Umbilical cord (tissue), 2 donors: ENCODE measurements at places on chromosomes 7 and 10.

DNA sequence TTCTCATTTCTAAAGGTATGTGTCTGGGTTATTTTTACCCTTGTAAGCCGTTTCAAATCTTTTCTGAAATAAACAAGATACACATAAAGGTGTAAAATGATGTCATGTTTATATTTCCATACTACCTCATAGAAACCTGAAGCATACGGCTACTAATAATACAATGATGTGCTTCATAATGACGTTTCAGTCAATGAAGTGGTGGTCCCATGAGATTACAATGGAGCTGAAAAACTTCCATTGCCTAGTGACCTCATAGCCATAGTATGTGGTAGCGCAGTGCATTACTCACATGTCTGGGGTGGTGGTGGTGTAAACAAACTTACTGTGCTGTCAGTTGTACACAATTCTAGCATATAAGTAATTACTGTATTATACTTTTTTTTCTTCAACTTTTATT is 24.9 kb downstream of the EPDR1 start:
- DNase-seq = no peak

DNA sequence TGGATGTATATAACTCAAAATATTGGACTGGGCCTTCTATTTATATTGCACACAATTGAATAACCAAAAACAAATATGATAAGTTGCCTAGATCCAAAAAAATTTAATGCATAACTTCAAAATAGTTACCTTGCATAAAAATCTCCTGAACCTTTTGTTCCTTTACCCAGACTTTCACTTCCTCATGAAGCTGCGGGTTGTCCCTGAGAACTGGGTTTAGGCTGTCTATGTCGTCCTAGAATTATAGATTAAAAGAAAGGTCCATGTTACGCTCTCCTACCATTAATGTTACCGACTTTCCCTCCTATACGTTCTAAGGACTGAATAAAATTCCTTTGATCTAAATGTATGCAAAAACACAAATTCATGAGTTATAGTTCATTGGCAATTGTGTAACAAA is 86.6 kb downstream of the NRBF2 start:
- DNase-seq = no peak

GRCh38 chr10:112741830-112742402 is 208.1 kb upstream of the TCF7L2 start:
- DNase-seq = peak; percentile 63

- DNase-seq = no peak
Observed at GRCh38 chr7:17405786-17406185, 107.3 kb downstream of the AHR start.

GRCh38 chr10:89097226-89097625 is 106.6 kb downstream of the FAS start:
- no peak for DNase-seq
